ENCODE measurements at places on chromosomes 1 and 21.

DNA sequence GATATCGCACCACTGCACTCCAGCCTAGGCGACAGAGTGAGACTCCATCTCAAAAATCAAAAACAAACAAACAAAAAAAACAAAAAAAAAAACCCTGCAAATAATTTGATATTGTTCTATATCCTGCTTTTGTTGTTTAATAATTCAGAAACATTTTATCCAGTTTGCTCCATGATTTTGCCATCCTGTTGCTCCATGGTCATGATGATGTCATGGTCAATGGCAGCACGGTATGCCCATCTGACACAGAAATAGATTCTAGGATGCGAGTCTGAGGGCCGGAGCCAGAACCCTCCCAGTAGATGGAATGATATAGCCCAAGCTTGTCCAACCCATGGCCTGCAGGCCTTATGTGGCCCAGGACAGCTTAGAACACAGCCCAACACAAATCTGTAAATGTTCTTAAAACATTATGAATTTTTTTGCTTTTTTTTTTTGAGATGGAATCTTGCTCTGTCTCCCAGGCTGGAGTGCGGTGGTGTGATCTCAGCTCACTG, 39.8 kb downstream of the EDARADD start:
- DNase-seq = no peak

DNA sequence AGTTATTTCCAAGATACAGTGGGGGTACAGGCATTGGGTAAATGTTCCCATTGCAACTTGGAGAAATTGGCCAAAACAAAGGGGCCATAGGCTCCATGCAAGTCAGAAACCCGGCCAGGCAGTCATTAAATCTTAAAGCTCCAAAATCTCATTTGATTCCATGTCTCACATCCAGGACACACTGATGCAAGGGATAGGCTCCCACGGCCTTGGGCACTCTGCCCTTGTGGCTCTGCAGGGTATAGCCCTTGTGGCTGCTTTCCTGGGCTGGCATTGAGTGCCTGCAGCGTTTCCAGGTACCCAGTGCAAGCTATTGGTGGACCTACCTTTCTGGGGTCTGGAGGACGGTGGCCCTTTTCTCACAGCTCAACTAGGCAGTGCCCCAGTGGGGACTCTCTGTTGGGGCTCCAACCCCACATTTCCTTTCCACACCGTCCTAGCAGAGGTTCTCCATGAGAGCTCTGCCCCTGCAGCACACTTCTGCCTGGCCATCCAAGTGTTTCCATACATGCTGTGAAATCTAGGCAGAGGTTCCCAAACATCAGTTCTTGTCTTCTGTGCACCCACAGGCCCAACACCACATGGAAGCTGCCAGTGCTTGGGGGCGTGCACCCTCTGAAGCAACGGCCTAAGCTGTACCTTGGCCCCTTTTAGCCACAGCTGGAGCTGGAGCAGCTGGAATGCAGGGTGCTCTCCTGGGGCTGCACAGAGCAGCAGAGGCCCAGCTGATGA, 67.2 kb downstream of the HS2ST1 start:
- no peak for DNase-seq

DNA sequence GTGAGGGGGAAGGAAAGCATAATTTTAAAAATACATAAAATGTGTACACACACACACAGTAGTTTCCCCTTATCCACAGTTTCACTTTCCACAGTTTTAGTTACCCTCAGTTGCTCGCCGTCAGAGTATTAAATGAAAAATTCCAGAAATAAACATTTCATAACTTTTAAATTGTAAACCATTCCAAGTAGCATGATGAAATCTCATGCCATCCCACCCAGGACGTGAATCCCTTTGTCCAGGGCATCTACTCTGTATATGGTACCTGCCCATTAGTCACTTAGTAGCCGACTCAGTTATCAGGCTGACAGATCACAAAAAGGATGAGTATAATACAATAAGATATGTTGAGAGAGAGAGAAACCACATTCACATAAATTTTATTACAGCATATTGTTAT, 36.2 kb downstream of the EPS15 start:
- DNase-seq = no peak

DNA sequence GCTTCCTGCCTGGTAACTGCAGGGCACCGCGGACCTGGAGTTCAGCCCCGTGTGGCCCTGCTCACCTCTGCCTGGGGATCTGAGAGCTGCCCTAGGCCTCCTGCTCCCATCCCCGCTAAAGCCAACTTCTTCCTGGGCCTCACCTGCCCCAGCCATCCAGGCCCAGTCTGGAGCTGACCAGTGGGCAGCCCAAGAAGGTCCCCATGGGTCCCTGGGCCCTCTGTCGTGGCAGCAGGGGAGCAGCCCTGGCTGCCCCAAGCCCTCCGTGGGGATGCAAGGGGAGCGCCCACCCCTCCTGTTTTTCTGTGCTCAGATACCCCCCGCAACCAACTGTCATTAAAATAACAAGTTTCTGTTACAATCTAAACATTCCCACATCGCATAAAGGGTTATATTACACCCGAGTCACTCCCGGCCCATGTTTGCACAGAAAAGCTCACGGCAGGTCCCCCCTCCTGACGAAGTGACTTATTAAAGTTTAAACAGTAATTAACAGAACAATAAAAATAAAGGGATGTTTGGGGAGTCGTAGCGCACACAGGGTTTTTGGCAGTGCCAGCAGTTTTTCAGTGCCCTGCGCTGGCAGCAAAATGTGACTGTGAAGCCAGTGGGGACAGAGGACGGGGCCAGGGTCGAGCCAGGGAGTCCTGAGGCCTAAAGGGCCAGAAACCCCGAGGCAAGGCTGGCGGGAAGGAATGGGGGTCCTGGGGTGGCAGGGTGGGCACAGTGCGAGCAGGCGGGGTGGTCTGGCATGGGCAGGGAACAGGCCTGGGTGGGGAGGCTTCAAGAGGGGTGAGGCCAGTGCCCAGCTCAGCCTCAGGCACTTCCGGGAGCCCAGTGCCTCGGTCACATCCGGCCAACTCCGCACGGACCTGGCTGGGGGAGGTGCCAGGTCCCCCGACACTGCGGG, 121.5 kb downstream of the CASZ1 start:
- DNase-seq = no peak

- DNase-seq = no peak
Measured at GRCh38 chr21:38181096-38181495, 75.7 kb upstream of the KCNJ15 start.

DNA sequence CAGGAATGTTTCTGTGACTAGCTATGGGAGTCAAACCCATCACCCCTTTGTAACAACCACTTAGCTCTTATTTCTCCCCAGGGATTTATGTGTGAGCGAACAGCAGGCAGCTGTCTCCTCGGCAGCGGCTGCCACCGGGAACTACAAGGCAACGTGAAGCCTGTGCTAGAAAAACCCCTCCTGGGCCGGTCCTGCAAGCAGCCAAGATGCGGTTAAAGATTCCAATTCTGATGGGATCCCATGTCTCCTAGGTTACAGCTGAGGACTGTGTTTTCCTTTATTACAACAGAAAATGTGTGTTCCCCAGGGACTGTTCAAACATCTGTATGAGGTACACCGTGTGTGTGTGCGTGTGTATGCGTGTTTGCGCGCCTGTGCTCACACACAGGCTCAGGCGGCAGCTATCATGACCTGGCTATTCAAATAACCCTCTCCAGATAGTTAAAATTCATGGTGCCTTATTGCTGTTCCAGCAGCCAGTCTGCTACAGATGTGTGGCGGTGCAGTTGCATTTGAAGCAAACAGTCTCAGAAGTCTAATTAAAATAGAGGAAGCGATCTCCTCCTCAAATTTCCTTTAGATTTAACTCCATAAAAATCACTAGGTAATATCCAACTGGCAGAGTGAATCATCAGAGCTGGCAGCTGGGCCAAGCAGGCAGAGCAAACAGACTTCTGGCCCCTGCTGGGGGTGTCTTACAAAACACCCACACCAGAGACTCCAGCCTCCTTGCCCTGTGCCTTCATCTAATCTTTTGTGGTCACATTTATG, 68.0 kb downstream of the LMX1A start:
- DNase-seq = no peak

- DNase-seq = no peak
Measured at GRCh38 chr1:55631509-55631908, 416.3 kb upstream of the USP24 start.

GRCh38 chr1:115114308-115114707, 25.0 kb upstream of the TSPAN2 start:
- no peak for DNase-seq

GRCh38 chr1:219587401-219587800, 25.5 kb downstream of the ZC3H11B start:
- DNase-seq = no peak

DNA sequence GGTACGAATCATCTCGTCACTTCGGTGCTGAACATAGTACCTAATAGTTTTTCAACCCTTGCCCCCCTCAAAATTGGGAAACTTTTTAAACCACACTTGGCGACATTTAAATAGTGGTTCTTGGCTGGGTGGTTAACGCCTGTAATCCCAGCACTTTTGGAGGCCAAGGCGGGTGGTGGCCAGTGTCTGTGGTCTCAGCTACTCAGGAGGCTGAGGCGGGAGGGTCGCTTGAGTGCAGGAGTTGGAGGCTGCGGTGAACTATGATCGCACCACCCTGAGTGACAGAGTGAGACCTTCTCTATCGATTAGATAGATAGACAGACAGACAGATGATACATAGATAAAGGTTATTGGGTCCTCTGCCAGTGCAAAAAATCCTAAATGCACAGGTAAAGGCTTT, 55.5 kb upstream of the RASAL2 start:
- no peak for DNase-seq

GRCh38 chr1:45929257-45929687, 125.9 kb downstream of the MAST2 start:
- DNase-seq = peak; percentile 50

DNA sequence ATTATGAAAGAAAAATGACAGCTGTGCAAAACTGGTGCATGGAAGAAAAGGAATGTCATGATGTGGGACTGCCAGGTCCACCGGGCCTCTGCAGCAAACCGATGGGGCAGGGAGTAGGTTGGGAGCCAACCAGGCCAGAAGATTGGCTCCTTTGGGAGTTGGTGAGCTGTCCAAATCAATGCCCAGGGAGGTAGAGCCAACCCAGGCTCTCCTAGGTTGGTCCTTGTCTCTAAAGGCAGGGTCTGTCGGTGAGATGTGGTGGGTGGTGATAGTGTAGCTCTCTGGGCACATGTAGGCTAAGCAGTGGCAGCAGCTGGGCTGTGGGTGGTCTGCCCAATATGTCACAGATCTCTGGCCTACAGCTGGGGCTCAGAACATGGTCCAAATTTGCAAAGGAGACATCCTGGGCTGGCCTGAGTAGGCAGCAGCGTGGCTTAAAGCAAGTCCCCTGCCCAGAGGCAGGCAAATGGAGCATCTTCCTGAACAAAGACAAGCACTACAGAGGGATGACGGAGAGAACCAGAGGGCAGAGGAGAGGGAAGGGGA, 61.2 kb upstream of the PRDX6 start:
- DNase-seq = no peak

DNA sequence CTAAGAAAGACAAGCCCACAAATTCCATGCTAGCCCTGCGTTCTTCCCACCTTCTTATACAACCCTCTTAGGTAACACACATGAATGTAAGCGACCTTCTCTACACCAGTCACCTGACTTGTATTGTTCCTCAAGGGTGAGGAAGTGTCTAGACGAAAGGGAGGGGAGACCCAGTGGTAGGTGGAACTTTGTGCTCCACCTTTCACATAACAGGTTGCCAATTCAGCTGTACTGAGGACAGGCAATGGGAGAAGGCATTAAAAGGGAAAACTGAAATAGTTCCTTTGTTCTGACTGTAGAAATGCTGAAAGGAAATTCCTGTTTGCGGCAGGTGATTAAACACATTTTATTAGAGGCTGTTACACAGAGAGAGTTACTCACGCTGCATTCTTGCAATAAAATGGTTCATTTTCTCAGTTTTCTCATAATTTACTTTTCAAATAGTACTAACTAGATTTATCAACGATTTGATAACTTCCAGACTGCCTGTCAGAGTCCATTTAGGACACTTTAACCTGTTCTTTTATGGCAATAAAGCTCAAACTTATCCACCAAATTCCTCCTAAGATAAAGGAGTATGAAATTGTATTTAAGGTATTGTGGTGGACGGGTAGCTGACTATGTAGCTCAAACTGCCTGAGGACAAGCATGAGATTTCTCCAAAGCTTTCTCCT, 17.8 kb upstream of the CHRM3 start:
- DNase-seq = no peak

GRCh38 chr1:65440322-65440900, 19.9 kb downstream of the LEPR start:
- DNase-seq = no peak

DNA sequence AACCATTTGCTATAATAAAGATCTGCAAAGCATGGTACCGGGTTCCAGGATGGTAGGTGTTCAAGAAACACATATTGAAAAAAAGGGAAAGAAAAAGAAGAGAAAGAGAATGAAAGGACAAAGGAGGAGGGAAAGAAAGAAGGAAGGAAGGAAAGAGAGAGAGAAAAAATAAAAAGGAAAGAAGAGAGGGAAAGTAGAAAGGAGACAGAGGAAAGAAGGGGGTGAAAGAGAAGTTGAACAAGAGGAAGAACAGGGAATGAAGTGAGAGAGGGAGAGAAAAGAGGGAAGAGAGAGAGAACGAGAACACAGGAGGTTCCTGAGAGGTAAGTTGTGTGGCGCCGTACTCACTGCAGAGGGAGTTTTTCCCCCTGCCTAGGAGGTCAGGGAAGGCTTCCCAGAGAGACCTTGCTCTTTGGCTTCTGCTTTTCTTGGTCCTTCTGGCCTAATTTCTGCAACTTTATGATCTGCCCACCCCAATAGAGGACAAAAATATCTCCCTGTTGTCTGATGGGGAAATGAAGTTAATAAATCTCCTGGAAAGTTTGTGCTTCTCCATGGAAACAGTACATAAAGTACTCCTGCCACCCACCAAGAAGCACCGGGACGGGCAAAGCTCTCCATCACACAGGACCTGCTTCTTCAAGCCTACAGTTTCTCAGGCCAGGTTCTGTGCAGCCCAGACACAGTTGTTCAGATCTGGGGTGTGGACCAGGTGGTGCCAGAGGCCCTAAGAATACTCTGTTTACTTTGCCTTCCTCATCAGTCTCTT, 124.8 kb downstream of the ROR1 start:
- DNase-seq = no peak

DNA sequence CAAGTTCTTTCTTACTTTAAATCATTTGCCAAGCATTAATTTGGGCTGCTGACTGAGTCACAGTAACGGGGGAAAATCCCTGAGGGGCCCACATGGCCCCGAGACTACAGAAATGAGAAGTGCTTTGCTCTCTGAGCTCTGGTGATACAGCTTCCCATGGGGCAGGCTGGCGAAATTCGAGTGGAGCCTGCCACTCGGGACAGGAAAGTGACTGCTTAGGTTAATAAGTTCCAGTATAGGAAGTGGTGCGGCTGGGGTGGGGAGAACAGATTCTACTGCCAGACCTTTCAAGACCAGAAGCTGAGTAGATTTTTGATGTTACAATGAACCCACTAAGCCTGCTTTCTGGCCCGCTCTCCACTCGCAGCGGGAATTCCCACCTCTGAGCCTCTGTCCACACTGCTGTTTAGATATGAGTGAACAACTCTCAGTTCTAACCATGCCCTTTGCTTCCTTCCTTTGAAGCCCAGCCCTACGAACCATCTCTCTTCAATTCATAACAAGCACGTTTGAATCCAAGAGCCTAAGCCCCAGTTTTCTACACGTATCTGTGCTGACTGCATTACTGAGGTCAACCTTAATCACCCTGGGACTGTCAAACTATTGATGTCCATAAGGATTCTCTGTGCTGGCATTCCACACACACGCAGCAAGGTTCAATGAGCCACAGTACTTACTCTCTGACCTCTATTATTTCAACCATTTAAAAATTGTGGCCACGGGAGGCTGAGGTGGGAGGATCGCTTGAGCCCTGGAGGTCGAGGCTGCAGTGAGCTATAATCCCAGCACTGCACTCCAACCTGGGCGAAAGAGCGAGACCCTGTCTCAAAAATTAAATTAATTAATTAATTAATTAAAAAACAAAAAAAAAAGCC, 9.6 kb downstream of the ZBTB17 start:
- no peak for DNase-seq

- DNase-seq = peak; percentile 16
Measured at GRCh38 chr1:115706587-115707425, 61.7 kb downstream of the CASQ2 start.
